ENCODE measurements at places on chromosomes 12 and 14.

- no peak for DNase-seq
Observed at GRCh38 chr12:131851741-131852550, 23.8 kb downstream of the MMP17 start.

DNA sequence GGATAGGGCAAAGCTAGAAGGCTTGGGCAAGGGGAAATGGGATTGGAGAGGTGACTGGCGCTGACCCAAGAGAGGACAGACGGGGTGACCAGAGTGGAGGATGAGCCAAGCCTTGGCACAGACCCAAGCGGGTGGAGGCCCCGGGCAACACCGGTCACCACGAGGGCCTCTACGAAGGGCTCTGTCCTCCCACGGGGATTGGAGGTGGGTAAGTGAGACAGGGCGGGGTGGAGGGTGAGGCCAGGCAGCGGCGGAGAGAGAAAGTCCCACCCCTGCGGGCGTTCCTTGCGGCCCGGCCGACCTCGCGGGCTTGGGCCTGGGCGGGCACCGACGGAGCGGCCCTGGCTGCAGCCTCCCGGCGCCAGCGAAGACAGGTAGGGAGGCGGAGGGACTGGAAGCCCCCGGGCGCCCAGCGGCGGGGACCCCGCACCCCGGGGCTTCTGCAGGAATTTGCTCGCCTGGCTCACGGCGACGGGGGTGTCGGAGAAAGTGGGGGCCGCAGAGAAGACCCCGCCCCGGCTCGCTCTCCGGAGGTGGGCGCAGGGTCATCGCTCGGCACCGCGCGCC, at the start of gene PAPLN:
TSS of gene PAPLN (plus strand) at position 288 of the 567 bp plus-strand sequence. CDS start 2,273 bp downstream, outside the sequence.
- no peak for DNase-seq

- no peak for DNase-seq
Observed at GRCh38 chr14:61581955-61582615, 113.2 kb upstream of the HIF1A start.

DNA sequence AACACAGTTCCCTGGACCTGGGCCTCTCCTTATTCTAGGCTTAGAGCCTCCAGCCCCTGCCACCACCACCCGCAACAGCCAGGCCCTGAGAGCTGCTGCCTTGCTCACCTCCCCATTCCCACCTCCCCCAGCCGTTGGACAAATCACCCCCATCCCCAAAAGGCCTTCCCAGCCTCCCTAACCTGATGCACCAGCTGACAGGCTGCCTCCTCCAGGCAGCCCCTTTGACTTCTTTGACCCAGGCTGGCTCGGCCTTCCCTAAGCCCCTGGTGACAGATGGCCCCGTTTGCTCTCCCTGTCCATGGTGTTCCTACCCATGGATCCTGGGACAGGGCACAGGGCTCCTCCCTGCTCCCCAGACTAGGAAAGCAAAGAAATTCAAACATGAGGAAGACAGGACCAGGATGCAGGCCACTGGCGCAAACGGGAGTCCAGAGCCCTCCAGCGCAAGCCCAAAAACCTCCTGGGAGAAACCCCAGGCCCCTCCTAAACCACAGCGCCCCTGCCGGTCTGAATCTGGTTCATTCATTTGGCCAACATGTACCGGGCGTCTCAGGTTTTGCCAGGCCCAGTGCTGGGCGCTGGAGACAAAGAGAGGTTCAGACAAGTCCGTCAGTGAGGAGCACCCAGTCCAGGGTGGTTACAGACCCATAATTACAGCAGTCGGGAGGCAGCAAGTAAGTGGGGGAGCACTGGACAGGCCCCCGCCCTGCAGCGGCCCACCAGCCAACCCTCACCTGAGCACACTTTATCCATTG, 2.4 kb downstream of the AKT1 start:
- DNase-seq, result no peak

GRCh38 chr12:27333403-27334009, 870 bp downstream of the BMAL2 start:
- DNase-seq, result no peak

DNA sequence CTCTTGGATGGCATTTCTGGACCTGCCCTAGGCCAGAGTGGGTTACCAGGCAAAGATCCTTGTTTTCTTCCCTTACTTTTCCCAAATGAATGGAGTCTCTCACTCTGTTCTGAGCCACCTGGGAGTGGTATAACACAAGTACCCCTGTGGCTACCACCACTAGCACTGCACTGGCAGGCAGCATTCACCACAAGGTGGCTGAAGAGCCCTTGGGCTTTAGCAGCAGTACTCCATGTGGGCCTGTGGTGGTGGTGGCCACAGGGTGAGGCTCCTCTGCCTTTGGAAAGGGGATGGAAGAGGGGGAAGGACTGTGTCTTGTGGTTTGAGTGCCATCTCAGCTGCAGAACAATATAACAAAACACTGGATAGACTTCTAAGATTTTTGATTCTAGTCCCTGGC, 38.1 kb upstream of the LMNTD1 start:
- no peak for DNase-seq

GRCh38 chr14:48193893-48194292, 518.5 kb upstream of the MDGA2 start:
- no peak for DNase-seq

DNA sequence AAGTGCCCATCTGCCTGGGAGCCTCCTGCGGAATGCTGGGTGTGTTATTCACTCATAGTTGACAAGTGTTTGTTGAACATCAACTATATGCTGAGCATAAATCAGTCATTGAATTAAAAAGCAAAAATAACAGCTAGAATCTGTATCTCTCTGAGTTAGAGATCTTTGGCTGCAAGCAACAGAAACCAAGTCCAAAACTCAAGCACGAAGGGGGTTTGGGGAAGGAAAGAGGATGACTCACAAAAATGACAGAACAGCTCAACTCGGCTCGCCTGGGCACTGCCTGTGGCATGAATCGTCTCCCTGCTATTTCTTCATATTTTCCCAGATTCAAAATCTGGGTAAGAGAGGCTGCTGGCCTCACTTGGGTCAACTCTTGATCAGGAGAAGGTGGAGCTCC, 72.6 kb upstream of the NCOR2 start:
- DNase-seq, result no peak

DNA sequence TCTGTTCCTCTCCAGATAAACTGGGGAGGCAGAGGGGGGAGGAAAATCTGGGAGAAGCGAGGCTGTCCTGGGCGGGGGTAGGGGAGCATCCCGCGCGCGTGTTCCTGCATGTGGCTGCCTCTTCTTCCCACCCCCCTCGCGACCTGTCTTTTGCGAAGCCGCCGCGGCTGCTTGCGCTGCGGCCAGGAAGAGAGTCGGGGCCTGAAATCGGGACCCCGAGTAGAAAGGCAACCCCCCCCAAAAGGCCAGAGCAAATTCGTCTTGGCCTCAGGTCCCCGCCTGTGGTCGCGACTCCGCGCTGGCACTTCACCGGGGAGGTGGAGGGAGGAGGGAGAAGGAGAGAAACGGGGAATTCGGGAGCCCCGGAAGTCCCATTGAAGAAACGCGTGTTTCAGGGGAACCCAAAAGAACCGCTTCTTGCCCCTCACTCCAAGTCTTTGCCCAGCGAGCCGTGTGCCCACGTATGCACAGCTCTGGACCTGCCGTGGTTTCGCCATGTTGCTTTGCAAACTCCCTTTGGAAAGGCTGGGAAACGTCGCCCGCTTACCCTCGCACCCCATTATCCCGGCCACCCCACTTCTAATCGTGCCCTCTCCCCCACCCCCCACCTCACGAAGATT, 944 bp downstream of the CCND2 start:
- no peak for DNase-seq

GRCh38 chr14:93905623-93906022, 21.5 kb upstream of the FAM181A start:
- DNase-seq, result no peak

DNA sequence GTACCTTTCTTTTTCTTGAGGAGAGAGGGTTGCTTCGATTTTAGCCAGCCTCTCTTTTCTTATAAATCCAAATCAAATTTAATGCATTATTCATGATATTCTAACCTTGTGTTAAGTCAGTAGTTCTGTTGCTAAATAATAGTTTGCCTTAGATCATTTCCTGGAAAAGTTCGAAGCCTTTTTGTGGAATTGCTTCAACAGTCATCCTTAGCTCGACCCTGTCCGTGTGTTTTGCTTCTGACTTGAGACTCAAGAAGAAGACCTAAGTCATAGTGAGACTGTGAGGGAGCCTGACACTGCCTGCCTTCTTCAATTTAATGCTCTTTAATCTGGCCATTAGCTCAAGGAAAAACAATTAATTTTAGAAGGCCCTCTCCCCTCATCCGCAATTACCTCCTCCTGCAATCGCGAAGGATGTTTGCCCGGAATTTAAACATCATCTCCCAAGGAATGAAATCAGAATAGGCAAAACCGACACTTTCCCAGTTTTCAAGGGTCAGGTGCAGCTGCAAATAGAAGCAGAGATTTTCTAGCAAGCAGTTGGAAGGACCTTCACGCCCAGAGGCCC, 453 bp upstream of the SLC4A8 start:
- DNase-seq, result no peak

GRCh38 chr14:68736471-68736871, 56.4 kb downstream of the ZFP36L1 start:
- no peak for DNase-seq

DNA sequence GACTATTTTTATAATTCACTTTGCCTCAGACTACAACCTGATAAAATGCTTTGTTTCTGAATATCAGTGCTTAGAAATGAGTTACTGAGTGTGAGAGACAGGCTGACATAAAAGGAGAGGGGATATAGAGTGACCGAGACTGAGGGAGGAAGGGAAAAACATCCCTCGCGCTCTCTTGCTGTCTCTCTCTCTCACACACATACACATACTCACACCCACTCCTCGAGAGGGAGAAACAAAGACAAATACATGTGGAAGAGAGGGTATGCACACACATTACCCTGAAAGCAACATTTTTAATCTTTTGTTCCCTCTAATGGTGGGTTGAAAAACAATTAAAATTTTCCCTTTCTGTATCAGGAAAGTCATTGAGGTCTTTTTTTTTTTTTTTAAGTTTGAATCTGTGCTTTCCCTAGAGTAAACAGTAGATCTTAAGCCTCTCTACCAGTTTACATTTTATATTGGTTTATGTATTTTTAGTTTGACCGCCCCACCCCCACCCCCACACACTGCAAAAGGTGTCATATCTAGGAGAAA, 45.3 kb downstream of the FRS2 start:
- no peak for DNase-seq

DNA sequence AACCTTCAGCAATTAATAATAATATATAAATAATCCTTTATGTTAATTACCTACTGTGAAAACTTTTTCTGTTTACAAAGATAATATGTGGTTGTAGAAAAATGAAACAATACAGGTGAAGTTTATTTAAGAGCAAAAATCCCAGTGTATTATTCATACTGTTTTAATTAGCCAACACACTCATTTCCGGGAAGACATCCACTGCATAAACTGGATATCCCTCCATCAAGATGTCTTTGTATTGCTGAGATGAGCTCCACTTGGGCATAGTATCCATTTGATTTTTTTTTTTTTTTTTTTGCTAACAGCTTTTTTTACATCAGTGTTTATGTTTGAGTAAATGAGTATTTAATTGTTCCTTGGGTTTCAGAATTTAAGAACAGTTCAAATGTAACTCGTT, 13.7 kb upstream of the DERA start:
- DNase-seq, result no peak

GRCh38 chr12:121992059-121992879, 29.4 kb upstream of the BCL7A start:
- DNase-seq, result peak; percentile 83

- no peak for DNase-seq
Observed at GRCh38 chr14:91354979-91355685, 62.5 kb downstream of the CCDC88C start.

GRCh38 chr14:77240336-77240915, 30.6 kb downstream of the NGB start:
- DNase-seq, result no peak

DNA sequence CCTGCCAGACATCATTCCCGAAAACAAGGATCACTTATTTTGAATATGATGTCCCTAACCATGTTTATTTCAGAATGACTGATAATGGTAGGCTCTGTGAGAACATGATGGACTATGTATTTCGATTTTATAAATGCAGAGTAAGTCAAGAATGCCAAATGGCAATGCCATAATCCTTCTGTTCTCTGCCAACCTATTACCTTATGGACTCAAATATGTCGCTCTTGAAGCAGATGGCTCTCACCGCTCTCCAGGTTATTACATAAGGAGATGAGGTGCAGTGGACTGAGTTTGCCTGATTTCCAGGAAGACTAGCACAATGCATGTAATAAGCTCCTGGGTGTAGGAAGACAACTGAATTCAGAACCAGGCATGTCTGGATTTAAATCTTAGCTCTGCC, 227.2 kb downstream of the BTG1 start:
- DNase-seq, result no peak

GRCh38 chr12:54246011-54246641, 33.8 kb downstream of the CBX5 start:
- no peak for DNase-seq

DNA sequence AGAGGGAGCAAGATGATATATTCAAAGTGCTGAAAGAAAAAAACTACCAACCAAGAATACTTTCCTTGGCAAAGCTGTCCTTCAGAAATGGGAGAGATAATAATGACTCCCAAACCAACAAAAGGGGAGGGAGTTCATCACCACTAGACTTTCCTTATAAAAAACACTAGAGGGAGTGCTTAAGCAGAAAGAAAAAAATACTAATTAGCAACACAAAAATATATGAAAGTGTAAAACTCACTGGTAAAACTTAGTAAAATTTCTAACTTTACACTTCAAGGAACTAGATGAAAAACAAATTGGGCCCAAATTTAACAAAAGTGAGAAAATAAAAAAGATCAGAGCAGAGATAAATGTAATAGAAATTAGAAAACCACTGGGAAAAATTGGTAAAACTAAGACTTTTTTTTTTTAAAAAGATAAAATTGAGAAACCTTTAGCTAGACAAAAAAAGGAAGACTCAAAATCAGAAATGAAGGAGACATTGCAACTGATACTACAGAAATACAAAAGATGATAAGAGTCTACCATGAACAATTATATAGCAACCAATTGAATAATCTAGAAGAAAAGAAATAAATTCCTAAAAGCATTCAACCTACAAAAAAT, 60.4 kb upstream of the FAR2 start:
- peak; percentile 4 for DNase-seq

- DNase-seq, result no peak
Observed at GRCh38 chr14:96049932-96050331, 10.8 kb downstream of the C14orf132 start.
